Trophoblast cell (in vitro differentiated cells and primary cell): ENCODE measurements at places on chromosomes 11 and 22.

- DNase-seq = no peak
These were observed 48.6 kb downstream of the MORC2 start for GRCh38 chr22:30919973-30920372.

GRCh38 chr11:111729831-111730311 is 36.3 kb downstream of the PPP2R1B start:
- DNase-seq = no peak

- no peak for DNase-seq
These were observed 9.1 kb downstream of the TPBGL start for GRCh38 chr11:75249704-75250103.

- no peak for DNase-seq
These were observed 153.9 kb upstream of the LRRC4C start for GRCh38 chr11:41613326-41613725.

DNA sequence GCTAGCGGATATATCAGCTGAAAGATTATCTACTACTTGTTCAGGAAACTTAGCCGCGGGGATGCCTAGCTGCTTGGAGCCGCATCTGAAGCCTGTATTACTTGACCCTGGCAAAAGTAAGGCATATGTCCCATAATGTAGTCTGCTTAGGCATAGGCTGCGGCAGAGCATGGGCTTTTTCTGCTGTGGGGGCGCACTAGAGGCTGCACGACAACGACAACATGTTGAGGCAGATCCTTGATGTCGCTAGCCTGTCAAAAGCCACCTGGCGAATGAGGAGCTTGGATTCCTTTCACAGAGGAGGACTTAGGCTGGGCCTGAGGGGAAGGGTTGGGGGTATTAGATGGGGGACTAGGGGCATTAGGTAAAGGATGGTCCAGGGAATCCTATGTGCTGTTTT is 1.1 kb upstream of the OR52N2 start:
- no peak for DNase-seq

GRCh38 chr11:1691878-1692707 is 4.9 kb upstream of the KRTAP5-6 start:
- DNase-seq = no peak

GRCh38 chr11:116835042-116835772 is 2.2 kb downstream of the APOA1 start:
- no peak for DNase-seq
